ENCODE measurements at places on chromosomes 7 and 10.

- no peak for DNase-seq
These were observed 10.4 kb downstream of the BLVRA start for GRCh38 chr7:43768887-43769272.

- no peak for DNase-seq
These were observed 24.3 kb upstream of the DOCK1 start for GRCh38 chr10:126880926-126881325.

DNA sequence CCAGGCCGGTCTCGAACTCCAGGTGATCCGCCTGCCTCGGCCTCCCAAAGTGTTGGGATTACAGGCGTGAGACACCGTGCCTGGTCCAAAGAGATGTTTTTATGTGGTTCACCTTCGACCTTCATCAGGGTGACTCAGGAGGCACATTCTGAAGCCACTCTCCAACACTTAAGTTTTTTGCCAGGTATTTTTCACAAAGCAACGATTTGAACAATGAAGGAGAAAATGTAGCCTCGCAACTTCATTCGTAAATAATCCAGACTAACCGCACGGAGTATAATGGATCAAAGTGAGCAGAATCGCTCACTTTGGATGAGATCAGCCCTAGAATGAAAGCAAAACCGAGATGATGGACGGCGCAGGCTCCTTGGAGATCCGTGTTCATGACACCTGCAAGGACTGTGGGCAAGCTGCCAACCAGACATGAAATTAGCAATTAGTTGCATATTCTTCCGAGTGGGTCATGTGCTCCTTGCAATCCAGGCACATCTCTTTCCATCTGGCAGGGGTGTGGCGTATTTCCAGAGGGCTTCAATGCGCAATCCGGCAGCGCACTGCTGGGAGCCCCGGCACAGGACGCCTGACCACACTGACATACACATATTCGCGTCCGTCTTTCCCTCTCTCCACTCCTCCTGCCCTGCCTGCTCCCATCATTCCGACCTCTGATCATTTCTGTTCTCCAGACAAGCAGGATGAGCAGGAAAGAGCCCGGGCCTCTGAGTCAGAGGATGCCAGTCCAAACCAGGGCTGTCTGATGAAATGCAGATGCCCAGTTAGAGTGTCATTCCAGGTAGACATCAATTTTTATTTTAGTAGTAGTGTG, 148.4 kb downstream of the KLF6 start:
- DNase-seq, result no peak

DNA sequence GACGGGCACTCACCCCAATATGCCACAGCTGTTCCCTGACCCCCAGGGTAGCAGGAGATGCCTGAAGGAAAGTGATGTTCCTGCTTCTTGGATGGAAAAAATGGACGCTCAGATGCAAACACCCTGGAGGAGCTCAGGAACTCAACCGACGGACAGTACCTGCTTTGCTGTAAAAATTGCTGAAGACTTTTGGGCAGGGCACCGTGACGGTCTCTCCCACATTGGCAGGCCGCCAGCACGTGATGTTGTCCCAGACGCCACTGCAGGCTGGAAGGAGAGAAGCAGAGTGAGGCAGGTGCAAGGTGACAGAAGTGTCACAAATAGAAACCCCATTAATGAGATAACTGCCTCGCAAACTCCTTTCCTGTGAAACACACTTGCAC, 35.0 kb downstream of the VIPR2 start:
- DNase-seq, result peak; percentile 76

DNA sequence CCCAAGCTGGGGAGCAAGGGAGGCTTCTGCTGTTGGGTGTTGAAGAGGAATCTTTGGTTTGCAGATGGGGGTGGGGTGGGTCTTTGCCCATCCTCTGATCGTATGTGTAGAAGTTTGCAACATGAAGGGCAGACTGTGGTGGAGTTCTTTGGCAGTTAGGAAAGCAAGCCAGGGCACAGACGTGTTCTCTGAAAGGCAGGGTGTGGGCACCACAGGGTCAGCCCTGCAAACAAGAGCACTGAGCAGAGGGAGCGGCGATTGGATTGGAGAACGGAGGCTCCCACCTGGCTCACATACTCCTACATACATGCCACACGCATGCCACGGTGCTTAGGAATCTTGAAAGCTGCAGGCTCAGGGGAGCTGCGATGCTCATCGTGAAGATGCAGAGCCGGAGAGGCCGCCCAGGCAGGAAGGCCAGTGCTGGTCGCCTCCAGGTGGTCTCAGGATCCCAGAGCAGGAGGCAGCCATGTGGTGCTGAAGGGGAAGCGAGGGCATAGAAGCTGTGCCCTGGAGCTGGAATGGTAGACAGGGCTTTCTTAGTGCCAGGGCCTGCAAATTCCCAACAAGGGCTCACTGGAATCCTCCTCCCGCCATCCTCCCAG, 149.0 kb downstream of the MGMT start:
- no peak for DNase-seq

DNA sequence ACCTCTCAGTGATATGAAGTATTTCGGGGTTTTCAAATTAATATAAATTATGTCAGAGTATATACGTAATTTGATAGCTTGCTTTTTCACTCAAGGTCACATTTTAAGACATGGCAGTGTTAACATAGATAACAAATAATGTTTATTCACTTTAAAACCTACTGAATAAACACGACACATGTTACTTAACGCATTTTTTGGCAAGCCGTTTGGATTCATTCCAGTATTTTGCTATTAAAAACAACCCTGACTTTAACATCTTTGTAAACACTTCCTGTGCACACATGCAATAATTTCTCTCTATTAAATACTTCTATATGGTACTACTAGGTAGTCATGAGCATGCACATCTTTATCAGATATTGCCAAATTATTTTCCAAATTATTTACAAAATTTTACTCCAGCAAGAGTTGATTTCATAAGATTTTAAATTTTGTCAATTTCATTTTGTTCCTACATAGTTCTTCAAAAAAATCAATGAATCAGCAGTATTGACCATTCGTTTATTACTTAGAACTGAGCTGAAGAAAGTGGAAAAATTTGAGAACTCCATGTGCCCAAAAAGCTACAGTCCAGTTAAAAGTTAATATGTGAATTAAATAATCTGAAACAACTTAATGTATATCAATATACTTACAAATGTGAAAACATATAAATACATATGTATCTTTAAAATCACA, 26.8 kb upstream of the THSD7A start:
- DNase-seq, result no peak

DNA sequence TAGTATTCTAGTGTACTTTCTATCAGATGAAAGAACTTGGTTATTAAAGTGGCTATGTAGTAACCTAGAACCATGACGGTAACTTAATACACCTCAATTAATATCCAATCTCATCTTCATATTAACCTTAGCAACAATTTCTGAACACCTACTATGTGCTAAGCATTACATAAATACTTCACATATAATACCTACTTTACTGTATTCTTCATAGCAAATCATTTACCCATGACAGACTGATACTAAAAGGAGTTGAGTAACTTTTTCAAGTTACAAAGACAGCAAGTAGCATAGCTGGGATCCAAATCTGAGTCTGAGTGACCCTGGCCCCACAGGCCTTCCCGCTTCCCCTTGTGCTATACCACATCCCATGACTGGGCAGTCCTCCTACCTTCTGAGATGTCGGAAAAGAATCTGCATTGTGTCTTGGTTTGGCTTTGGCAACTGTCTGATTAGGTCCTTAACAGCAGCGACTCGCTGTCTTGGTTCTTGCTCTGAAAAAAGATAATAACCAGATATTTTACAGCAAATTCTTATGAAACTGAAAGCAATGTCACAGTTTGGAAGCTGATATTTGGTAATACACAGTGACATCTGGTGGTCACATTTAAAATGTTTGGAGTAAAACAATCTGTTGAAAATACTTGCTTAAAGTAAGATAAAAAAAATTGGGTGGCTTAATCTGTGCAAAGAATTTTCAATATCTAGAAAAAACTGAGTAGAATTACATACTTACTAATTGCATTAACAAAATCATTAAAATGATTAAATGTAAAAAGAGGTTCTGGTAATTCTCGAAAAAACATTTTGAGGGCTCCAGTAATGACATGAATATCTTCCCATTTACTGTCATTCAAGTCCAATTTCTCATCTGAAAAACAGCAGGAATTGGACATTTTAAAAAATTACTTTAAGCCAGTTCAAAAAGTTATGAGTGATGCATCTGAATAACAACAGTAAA, 120.1 kb downstream of the ARHGAP12 start:
- DNase-seq, result no peak

DNA sequence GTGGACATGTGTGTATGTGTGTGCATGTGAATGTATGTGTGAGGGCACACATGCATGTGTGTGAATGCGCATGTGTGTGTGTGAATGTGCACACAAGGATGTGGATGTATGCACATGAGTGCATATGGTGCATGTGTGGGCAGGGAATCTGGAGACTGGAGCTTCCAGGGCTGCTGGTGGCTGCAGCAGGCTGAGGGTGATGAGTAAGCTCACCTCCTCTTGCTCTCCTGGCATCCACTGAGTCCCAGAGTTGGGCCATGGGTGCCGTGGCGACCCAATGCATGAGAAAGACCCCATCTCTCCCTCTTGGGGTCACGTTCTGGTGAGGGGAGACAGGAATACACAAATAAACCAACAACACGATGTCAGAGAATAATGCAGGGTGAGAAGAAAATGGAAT, 33.3 kb upstream of the COL13A1 start:
- no peak for DNase-seq

DNA sequence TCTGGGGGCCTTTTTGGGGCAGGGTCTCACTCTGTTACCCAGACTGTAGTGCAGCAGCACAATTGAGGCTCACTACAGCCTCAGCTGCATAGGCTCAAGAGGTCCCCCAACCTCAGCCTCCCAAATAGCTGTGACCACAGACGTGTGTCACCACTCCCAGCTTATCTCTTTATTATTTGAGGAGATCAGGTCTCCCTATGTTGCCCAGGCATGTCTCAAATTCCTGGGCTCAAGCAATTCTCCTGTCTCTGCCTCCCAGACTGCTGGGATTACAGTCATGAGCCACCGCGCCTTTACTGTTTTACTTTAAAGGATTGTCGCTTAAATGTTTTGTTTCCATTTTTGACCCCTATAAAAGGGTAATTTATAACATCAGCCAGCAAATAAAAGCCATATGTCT, 502.6 kb upstream of the AUTS2 start:
- DNase-seq, result no peak

DNA sequence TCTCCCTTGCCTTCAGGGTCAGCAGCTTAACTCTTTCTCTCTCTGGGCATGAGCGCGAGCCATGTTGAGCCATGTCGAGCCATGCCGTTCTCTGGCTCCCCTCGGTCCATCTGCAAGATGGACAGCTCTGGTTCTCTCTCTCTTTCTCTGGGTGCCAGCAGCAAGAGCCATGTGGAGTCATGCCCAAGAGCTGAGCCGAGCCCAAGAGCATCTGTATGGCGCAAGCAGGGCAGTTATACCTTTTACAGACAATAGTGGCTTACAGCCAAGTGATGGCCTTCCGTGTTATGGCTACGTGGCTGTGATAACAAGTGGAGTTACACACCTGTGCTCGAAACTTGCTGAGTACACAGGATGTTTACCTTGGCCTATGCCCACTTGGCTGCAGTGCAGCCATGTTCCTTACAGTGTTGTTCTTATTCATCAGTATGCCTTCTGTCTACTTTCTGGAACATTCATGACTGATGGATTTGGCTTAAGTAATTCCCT, 327.7 kb downstream of the GLRX3 start:
- no peak for DNase-seq

DNA sequence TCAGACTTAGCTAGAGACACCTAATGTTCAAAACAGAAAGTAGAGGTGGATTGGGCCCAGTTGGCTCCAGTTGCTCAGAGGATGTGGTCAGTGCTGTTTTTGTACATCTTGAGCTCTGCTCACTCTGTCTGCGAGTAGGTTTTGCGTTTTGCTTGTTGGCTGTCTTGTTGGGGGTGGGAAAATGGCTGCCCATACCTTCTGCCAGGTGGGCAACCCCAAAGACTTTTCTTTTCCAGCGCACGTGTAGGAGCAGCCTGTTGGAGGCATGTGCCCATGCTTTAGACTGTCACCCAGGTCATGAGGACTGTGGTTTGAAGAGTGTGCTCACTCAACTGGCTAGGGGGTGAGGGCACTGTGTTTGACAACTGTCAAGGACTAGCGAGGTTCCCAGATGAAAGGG, 73.9 kb downstream of the KAT6B start:
- no peak for DNase-seq

DNA sequence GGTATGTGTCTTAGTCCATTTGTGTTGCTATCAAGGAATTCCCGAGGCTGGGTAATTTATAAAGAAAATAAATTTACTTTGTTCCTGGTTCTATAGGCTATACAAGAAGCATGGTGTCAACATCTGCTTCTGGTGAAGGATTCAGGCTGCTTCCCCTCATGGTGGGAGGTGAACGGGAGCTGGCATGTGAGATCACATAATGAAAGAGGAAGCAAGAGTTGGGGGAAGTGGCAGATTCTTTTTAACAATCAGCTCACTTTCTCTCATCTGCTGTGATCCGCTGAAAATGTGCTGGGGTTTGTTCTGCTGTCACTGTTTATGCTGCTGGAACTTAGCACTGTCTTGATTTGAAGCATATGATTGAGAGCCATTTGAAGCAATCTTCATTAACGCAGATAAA, 730.0 kb upstream of the SORCS1 start:
- no peak for DNase-seq

DNA sequence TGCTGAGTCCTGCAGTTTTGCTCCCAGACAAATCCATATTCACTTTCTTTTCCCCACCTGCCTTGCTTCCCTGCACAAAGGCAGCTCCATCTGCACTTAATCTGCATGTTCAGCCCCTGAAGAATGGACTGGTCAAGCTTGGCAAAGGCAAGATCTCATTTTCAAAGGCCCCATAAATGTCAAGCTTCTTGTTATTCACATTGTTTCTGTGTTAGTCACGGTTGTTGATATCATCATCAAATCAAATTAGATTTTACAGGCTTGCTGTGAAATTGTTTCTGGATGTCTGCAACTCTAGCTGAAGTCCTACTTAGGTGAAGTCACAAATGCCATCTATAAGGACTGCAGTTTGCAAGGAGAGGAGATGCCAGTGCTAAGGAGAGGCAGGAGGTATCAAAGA, 91.0 kb downstream of the GPAM start:
- no peak for DNase-seq

GRCh38 chr7:66173856-66174255, 31.3 kb upstream of the TPST1 start:
- no peak for DNase-seq

- no peak for DNase-seq
These were observed 166.2 kb downstream of the PKD1L1 start for GRCh38 chr7:47782022-47782421.

DNA sequence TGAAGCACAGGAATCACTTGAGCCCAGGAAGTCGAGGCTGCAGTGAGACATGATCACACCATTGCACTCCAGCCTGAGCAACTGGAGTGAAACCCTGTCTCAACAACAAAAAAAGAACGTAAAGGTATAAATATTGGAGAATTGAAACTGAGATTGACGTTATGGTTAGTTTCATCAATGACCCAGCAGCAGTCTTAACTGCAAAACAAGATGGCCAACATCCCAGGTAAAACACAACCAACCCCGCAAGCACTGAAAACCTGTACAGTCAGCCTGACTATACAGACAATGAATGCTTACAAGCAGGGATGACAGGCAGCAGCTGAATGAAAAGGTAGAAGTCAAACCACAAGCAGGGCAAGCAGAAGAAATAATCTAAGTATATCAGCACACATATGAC, 34.7 kb downstream of the WAPL start:
- DNase-seq, result no peak
